ENCODE measurements at places on chromosomes 16 and 17.
A peak's percentile ranks its signal among the peaks of the same experiment; 100 is the strongest.

DNA sequence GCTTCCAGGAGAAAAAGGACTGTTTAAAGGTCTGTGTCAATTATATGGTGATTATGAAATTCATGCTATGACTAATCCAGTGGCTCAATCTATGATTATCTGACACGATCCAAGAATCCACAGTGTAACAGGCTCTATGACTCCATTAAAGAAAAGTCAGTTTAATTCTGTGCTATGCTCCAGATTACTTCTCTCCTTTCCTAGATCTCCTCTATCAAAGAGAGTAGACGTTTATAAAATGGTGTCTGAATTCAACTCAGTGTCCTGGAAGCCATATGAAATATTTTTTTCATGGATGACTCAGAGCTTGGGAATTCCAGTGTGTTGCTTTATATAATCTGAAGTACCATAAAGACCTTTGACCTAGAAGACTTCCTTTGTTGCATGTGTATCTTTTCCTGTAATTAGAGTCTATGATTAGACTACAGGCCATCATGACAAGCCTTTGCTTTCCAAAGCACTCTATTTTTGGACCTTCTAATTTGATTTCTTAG, 27.0 kb upstream of the NF1 start:
- no peak for DNase-seq

GRCh38 chr16:3099732-3100499, 822 bp upstream of the ZSCAN10 start:
- DNase-seq: no peak

- no peak for DNase-seq
Measured at GRCh38 chr17:15777717-15778116, 45.6 kb downstream of the TBC1D26 start.

- DNase-seq: no peak
Measured at GRCh38 chr16:89737341-89738071, 16.2 kb downstream of the ZNF276 start.

- no peak for DNase-seq
Measured at GRCh38 chr16:72120026-72120425, 26.4 kb downstream of the DHX38 start.

DNA sequence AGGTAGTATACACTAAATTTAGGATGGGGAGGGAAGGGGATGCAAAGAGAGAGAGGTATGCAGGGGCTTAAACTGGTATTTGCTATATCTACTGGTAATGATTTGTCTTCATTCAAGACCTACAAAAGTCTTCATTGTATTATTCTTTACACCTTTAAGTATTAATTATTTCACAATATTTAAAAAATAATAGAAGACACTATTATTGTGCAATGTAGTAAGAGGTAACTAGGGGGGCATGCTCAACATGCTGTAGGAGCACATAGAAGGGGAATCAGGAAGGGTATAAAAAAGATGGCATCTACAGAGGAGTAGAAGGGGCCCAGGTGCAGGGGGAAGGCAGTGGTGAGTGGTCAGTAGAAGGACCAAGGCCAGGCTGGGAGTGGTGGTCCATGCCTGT, 14.9 kb upstream of the CCR7 start:
- DNase-seq: no peak

DNA sequence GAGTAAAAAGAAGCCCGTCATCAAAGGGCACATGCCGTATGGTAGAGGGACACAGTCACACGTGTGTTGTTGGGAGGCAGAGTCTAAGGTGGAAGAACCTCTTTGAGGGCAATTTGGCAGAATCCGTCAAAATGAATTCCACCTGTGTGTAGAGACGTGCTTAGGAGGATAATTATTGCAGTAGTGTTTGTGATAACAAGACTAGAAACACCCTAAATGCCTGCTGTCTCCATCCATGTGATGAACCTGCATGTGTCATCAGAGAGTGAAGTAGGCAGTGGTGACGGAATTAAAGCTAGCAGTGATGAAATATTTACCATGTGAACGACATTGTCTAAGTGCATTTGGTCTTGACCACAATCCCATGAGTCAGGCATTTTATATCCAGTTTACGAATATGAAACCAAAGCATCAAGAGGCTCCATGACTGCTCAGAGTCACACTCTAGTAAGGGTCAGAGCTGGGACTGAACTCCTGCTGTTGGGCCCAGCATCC, 61.3 kb upstream of the ADORA2B start:
- DNase-seq: peak; percentile 22

DNA sequence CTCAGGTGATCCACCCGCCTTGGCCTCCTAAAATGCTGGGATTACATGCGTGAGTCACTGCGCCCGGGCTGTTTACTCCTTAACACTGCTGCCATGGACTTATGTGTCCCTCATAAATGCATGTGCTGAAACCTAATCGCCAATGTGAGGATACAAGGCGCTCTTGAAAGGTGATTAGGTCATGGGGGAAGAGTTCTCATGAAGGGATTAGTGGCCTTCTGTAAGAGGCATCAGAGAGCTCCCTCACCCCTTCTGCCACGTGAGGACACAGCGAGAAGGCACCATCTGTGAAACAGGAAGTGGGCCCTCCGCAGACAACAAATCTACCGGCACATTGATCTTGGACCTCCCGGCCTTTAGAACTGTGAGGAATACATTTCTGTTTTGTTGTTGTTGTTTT, 19.1 kb downstream of the ITPRIPL2 start:
- DNase-seq: no peak

DNA sequence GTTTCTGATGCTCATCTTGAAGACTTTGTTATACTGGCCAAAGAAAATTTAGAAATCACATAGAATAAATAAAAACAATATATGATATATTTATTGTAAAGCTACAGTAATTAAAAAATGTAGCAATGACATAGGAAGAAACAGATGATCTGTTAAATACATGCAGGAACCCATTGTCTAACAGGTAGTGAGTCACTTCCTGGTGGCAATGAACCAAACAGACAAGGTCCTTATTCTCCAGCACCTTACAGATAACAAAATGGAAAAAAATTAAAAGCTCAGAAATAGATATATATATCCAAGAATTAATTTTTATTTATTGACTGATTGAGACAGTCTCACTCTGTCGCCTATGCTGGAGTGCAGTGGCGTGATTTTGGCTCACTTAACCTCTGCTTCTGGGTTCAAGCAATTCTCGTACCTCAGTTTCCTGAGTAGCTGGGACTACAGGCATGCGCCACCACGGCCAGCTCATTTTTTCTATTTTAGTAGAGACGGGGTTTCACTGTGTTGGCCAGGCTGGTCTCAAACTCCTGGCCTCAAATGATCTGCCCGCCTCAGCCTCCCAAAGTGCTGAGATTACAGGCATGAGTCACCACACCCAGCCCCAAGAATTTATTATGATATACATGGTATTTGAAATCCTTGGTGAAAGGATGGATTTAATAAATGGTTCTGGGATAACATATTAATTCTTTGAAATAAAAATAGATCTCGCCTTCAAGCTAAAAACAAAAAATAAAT, 7.5 kb downstream of the NETO2 start:
- no peak for DNase-seq

DNA sequence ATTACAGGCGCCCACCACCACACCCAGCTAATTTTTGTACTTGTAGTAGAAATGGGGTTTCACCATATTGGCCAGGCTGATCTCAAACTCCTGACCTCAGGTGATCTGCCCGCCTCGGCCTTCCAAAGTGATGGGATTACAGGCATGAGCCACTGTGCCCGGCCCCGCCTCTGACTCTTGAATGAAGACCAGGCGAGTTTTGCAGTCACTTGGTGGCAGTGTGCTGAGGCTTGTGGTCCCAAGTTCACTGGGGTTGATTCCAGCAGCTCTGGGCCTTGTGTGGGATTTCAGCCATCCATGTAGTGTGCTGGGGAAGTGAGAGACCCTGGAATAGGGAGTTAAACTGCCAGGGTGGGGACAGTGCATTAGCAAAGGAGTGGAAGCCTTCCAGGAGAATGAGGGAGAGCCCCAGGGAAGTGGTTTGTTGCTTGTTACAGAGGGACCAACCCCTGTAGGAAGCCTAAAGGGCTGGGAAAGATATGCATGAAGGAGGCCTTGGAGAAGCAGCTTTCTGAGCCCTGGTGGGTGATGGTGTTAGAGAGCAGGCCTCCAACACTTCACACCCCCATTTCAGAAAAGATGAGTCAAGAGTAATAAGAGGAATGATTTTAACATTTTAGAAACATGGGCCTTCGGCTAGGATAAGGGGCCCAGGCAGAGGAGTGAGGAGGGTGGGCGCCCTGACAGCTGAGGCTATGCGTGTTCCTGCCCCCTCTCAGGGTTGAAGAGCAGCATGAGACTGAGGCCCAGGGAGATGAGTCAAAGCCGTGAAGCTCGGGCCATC, 14.5 kb downstream of the PSKH1 start:
- no peak for DNase-seq

DNA sequence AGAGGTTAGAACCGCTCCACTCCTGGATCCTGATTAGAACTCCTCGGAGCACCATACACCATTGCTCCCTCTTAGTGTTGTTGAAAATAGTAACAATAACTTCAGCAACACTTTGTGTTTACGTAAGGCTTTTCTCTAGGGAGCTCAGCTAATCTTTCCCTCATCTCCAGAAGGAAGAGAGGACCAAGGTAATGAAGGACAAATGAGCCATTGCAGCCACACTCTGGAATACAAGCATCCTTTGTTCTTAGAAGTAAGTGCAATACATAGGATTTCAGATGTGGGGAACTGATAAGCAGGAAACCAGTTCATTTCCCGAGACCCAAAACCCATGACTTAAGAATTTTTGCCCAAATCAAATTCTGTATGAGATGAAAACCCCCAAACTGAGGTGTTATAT, 22.9 kb upstream of the ZNF652 start:
- DNase-seq: no peak

DNA sequence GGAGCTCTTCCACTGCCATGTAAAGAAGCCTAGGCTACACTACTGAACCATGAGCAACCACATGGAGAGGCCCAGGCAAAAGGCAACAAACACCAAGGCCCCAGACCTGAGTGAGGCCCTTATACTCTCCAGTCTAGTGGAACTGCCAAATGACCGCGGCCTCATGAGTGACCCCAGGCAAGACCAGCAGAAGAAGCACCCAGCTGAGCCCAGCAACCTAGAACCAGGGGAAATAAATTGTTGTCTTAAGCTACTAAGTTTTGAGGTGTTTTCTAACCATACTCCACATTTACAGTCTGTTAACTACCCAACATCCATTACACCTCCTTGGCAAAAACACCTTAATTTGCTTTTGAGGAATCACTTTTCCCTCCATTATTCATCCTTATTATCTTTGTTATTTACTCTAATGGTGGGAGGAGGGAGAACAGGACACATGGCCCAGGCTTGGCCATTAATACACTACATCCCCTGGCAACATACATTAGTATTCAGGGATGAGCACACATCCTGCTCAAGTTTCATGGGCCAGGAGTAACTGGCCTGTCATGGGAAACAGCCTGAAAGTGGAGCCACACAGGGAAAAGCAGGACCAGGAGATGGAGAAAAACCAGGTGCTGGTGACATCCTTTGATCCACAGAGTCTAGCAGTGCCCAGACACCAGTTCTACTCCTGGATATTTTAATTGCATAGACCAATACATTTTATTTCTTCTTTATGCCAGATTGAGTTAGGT, 26.2 kb downstream of the SLC39A11 start:
- DNase-seq: no peak

GRCh38 chr17:67244431-67245072, 444 bp downstream of the HELZ start:
- DNase-seq: no peak
